Activated T-cell treated with anti-CD3 and anti-CD28 coated beads, Interleukin-2, amount 50 U/mL, for 72 hours (primary cell): ENCODE measurements at places on chromosomes 16 and 17. TPM values are rescaled to one million over a fixed set of nuclear protein-coding genes. Genes with fewer than 3 reads are reported as not detected.

KRTAP4-3 gene
- total RNA-seq: not detected

GRCh38 chr17:72587156-72587555 lies 466.3 kb downstream of the SOX9 start:
- H3K36me3 ChIP-seq: no peaks in the 10 kb centered on the region
- H3K27me3 ChIP-seq: peaks cover 47% of the 10 kb centered on the region
- peak overlapping the region; percentile 27 for H3K4me3 ChIP-seq
- no peak overlapping the region for H3K27ac ChIP-seq
- DNase-seq: no peak
- H3K4me1 ChIP-seq: peaks cover 36% of the 10 kb centered on the region

DNA sequence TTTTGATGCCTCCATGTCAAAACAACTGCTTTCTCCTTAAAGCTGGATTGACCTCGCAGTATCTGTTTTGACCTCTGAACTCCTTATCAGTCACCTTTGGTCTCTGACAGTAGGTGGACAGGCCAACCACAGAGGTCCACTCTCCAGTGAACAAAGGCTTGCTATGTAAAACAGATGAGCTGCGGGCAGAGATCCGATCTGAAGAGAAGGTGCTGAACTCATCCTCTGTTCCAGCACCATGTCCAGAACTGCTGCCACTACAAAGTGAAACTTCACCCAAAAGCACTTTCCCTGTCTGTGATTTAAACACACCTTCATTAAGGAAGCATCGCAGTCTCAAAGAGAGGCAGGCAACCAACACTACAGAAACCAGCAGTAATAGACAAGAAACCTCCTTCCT lies 117.3 kb upstream of the CORO6 start:
- H3K27ac ChIP-seq: peak overlapping the region; percentile 92
- H3K27me3 ChIP-seq: no peaks in the 10 kb centered on the region
- H3K4me1 ChIP-seq: peaks cover 49% of the 10 kb centered on the region
- H3K4me3 ChIP-seq: no peak overlapping the region
- H3K36me3 ChIP-seq: peaks cover 3% of the 10 kb centered on the region
- DNase-seq: no peak

DNA sequence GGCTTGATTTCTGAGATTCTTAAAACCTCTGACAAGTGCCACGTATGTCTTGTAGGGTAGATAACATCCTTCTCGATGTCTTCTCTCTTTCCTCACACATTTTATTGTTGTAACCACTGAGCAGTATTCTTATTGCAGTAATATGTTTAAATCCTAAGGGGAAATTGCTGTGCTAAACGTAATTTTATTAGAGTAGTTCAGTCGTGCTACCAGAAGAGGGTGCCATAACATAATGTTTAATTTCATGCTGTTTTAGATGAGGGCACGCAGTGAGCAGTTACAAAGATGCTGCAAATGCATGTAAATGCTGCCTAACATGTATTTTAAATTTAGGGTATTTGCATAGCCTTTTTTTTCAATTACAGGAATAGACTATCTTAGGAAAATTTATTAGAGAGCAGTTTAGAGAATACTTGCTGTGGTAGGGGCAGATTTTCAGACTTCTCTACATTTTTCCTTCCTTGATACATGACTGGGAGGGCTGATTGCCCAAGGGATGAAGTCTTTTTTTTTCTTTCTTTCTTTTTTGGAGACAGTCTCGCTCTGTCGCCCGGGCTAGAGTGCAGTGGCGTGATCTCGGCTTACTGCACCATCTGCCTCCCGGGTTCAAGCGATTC lies 51.7 kb downstream of the GAN start:
- H3K4me1 ChIP-seq: no peaks in the 10 kb centered on the region
- no peak overlapping the region for H3K4me3 ChIP-seq
- no peaks in the 10 kb centered on the region for H3K27me3 ChIP-seq
- peaks cover 3% of the 10 kb centered on the region for H3K36me3 ChIP-seq
- no peak overlapping the region for H3K27ac ChIP-seq

- no peak for DNase-seq
- no peak overlapping the region for H3K27ac ChIP-seq
- peaks cover 10% of the 10 kb centered on the region for H3K4me1 ChIP-seq
- no peak overlapping the region for H3K4me3 ChIP-seq
These were observed 377.8 kb upstream of the TNRC6C start for GRCh38 chr17:77580531-77581270.
